IMR-90 (cell line): ENCODE measurements at places on chromosomes 2 and 18. TPM values are rescaled to one million over a fixed set of nuclear protein-coding genes. Genes with fewer than 3 reads are reported as not detected.

GRCh38 chr2:57920342-57920939 is 126.2 kb upstream of the VRK2 start:
- H3K27ac ChIP-seq, result no peak overlapping the region
- H3K27me3 ChIP-seq, result no peaks in the 10 kb centered on the region
- H3K4me1 ChIP-seq, result no peaks in the 10 kb centered on the region
- no peaks in the 10 kb centered on the region for H3K36me3 ChIP-seq
- DNase-seq, result no peak

GRCh38 chr2:235347691-235348090 is 146.2 kb upstream of the AGAP1 start:
- no peak overlapping the region for H3K27ac ChIP-seq
- H3K4me3 ChIP-seq, result no peak overlapping the region
- peak; percentile 85 for DNase-seq
- H3K27me3 ChIP-seq, result peaks cover 20% of the 10 kb centered on the region

DNA sequence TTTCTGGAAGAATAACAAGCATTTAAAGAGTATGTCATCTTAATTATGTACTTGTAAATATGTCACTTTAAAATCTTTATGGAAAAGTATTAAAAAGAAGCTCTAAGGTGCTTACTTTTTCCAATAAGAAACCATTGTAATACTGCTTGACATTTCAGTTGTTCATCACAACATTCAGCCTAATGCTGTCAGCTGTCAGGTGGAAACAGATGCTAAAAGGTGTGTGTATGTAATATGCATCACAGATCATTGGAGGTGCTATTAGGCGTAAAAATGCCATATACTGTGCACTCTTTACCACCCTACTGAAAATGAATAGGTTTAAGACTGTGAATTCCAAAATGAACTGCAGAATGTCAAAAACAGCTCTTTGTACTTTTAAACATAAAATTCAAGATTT is 40.3 kb downstream of the METTL8 start:
- no peak overlapping the region for H3K4me3 ChIP-seq
- DNase-seq, result no peak
- H3K27me3 ChIP-seq, result no peaks in the 10 kb centered on the region
- H3K27ac ChIP-seq, result no peak overlapping the region

ALPG gene
- total RNA-seq, result not detected in 2 replicates
